ENCODE measurements at places on chromosomes 7 and 10. TPM values are rescaled to one million over a fixed set of nuclear protein-coding genes. Genes with fewer than 3 reads are reported as not detected.

TUBAL3 gene
- not detected for total RNA-seq

OR13A1 gene
- not detected for total RNA-seq

HYAL4 gene
- not detected for total RNA-seq

PON3 gene
- total RNA-seq = not detected

AKR1C4 gene
- total RNA-seq = not detected

RGR gene
- not detected for total RNA-seq

NYAP1 gene
- total RNA-seq = 0.56 TPM

STN1 gene
- total RNA-seq = 34.4 TPM

EGR2 gene
- total RNA-seq = 46.0 TPM

PLEKHS1 gene
- total RNA-seq = 0.09 TPM

PDE6C gene
- not detected for total RNA-seq

CNPY1 gene
- not detected for total RNA-seq

TPST1 gene
- total RNA-seq = 1.0 TPM

OGA gene
- 124 TPM for total RNA-seq

THSD7A gene
- not detected for total RNA-seq

LIPM gene
- not detected for total RNA-seq

PHYHIPL gene
- total RNA-seq = not detected

DRGX gene
- total RNA-seq = not detected

SYT15B gene
- 0.05 TPM for total RNA-seq

BTBD16 gene
- total RNA-seq = not detected

RAB11FIP2 gene
- total RNA-seq = 9.7 TPM

TMEM184A gene
- total RNA-seq = 0.05 TPM

ZNF316 gene
- 20.8 TPM for total RNA-seq

ASB4 gene
- not detected for total RNA-seq

PRTFDC1 gene
- total RNA-seq = 0.71 TPM

KIF11 gene
- total RNA-seq = 59.3 TPM

NFKB2 gene
- 238 TPM for total RNA-seq

VPS37D gene
- total RNA-seq = 0.35 TPM

MUC3A gene
- total RNA-seq = not detected

HTRA1 gene
- not detected for total RNA-seq

EPHB4 gene
- 4.1 TPM for total RNA-seq

ANKRD30A gene
- not detected for total RNA-seq

GHRHR gene
- not detected for total RNA-seq

SPAM1 gene
- not detected for total RNA-seq

C10orf62 gene
- total RNA-seq = not detected

SEMA3D gene
- not detected for total RNA-seq

RTKN2 gene
- 4.8 TPM for total RNA-seq

HOXA4 gene
- 0.25 TPM for total RNA-seq

PCGF6 gene
- total RNA-seq = 10.4 TPM

FAM20C gene
- 0.59 TPM for total RNA-seq

GBX1 gene
- total RNA-seq = 0.16 TPM

FAM237B gene
- not detected for total RNA-seq

RADIL gene
- total RNA-seq = 0.69 TPM

PRKCQ gene
- 32.9 TPM for total RNA-seq

FBXO24 gene
- 1.4 TPM for total RNA-seq

TAS2R4 gene
- 0.60 TPM for total RNA-seq

ZNF488 gene
- 0.70 TPM for total RNA-seq

ITPRID1 gene
- total RNA-seq = not detected

CPN1 gene
- total RNA-seq = not detected

PRRT4 gene
- 0.23 TPM for total RNA-seq

PPP1R17 gene
- total RNA-seq = not detected

GPR37 gene
- total RNA-seq = not detected

AZGP1 gene
- not detected for total RNA-seq

FGFR2 gene
- not detected for total RNA-seq

PSPH gene
- total RNA-seq = 24.4 TPM

NANOS1 gene
- 0.04 TPM for total RNA-seq

CACNB2 gene
- not detected for total RNA-seq

SFRP4 gene
- total RNA-seq = not detected

ZNF12 gene
- 23.2 TPM for total RNA-seq

Data from activated CD4-positive, alpha-beta T cell treated with anti-CD3 and anti-CD28 coated beads for 36 hours (primary cell).